ACHN (cell line): ENCODE measurements at places on chromosomes 6 and 20.

DNA sequence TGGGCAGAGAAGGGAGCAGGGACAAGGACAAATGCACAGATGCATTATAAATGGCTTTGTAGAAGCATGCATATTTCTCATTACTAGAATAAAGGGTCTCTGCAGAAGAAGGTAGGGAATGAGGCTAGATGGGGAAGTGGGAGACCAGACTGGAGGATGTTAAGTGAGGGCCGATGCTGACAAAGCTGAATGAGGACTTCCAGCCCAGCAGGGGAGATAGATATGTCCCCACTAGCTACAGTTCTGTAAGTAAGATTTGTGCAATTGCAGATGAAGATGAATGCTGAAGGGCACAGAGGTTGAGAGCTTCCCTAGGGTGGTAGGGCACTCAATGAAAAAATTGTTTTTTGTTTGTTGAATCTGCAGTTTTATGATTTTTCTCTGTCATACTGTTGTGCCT, 16.9 kb downstream of the ADGRG6 start:
- DNase-seq: no peak

DNA sequence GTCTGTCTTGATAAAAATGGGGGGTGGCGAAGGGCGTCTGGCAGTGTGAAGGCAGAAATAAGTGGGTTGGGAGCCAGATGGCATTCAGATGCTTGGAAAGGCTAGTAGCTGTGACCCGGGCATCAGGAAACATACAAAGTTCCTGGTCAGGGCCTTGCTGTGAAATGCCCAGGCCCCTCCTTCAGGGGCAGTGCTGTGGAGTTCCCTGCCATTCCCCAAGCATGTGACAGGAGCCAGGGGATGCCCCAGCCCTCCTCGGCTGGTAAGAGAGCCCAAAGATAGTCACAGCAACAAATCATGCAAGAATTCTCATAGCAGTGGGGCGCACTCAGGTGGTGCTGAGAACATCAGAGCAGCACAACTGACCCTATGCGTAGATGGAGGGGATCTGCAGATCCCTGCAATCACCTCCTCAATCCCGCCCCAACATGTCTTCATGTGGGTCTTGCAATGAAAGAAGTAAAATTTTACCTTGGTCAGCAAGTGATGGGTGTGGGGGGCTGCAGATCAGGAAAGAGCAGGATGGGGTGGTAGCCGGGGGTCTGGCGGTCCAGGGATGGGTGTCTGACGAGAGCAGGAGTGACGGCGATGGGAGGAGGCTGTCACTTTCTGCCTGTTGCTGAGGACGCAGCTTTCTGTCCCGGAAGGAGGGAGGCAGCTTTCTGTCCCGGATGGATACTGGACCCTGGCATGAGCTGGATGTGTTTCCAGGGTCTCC, 39.5 kb downstream of the SLC22A1 start:
- no peak for DNase-seq

DNA sequence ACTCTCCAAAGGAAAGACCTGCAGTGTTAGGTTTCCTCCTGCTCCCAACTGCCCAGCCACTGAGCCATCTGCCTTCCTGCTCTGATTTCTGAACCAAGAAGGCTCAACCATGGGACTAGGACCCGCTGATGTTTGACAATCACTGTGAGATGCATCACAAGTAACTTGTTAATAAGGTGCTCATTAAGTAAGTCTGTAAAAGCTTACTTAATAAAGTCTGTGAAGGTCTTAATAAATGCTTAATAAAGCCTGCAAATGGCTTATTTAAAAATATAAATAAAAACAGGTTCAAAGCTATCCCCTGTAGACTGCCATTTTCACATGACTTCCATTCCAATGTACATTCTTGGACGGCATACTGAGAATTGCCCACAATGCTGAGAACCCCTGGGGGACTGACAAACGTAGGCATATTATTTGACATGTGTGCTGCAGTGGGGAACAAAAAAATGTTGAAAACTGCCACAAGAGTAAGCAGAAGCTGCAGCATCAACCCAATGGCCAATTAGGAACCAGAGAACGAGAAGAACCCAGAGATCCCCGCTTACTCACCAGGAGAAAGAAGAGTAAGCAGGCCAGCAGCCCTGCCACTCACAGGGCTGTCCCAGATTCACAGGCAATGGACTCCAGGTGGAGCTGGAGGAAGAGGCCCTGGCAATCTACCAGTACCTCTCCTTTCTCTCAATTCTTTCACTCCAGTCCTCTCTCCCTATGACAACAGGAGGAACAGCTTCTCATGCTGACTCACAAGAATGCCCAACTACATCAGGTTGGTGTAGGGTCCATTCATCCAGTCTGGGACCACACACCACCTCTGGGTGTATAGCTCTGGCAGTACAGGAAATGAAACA, 19.5 kb downstream of the KIF13A start:
- DNase-seq: no peak

DNA sequence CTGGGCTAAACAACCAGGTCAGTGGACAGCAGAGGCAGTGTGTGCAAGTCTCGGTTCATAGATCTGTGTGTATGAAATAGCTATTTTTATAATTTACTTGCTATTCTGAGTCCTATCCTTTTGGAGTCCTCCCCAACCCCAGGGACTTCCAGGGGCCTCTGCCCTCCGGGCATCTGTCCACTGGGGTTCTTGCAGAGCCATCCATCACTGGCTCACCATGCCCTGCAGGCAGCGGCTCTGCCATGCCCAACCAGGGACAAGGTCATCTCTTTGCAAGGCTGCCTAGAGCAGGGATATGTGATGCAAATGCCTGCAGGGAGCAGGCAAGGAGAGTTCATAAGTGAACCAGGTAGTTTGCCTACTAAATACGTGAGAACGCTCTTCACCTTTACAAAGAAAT, 10.5 kb upstream of the BEND3 start:
- no peak for DNase-seq

- DNase-seq: no peak
Observed at GRCh38 chr6:84835340-84835739, 70.9 kb upstream of the TBX18 start.

DNA sequence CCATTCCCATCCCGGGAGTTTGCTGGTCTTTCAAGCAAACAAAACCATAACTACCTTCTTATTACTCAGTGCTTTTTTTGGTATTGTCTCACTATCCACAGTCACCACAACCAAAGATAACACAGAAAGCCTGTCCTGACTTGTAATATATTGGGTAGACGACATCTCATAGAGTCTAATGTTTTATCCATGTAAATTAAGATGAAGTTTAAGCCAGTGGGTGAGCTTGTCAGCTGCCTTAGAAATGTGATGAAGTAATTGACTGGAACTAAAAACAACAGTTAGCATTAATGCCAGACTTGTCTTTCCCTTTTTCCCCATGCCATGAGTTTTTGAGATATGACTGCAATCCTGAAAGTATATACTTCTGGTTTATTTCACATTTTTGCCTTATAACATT, 282.7 kb upstream of the PRDM1 start:
- DNase-seq: no peak

DNA sequence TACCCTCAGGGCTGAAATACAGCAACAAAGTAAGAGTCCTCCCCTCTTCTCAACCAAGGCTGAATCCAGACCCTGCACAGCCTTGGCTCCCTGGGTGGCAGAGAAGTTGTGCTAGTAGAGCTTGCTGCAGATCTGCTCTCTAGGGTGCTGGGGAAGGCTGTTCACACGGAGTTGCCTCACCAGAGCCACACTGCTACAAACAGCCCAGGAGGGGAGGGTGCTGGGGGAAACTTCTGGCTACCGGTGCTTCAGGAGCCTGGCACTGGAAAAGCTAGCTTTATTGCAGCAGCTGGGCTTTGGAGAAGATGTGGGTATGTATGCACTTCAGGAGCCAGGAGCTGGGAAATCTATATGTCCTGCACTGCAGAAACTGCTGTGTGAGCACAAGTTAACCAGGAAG, 37.6 kb upstream of the SUPT3H start:
- no peak for DNase-seq

- DNase-seq: no peak
Observed at GRCh38 chr6:132135409-132135808, 184.2 kb upstream of the CCN2 start.

- DNase-seq: no peak
Observed at GRCh38 chr6:143775336-143775735, 67.8 kb upstream of the LTV1 start.

- no peak for DNase-seq
Observed at GRCh38 chr6:3516092-3516491, 59.2 kb upstream of the SLC22A23 start.

GRCh38 chr20:49276161-49276960, 1.5 kb downstream of the ZNFX1 start:
- DNase-seq: peak; percentile 75

- no peak for DNase-seq
Observed at GRCh38 chr20:45701873-45702272, at the start of gene WFDC13. TSS of gene WFDC13 (plus strand) at chr20:45702038. CDS start at chr20:45702124, 86 bp downstream.

DNA sequence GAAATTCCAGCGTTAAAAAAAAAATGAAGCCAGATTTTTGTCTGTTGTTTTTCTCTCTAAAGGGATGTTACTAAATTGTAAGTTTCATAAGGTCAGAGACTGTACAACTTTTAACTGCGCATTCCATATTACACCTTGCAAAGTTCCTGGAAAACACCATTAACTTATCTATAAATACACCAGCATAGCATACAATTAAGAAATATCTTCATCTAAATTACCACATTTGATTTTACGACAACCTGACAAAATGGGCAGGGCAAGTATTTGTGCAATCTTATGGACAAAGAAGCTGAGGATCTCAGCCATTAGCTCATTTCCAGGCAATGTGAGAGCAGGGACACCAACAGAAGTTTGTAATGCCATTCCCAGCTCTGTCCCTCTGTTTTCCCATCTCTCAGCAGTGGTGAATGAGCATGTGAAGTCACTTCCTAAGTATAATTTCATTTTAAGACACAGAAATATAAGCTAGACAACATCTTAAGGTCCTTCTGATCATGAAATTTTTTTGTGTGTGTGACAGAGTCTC, 12.9 kb upstream of the GCM1 start:
- no peak for DNase-seq

DNA sequence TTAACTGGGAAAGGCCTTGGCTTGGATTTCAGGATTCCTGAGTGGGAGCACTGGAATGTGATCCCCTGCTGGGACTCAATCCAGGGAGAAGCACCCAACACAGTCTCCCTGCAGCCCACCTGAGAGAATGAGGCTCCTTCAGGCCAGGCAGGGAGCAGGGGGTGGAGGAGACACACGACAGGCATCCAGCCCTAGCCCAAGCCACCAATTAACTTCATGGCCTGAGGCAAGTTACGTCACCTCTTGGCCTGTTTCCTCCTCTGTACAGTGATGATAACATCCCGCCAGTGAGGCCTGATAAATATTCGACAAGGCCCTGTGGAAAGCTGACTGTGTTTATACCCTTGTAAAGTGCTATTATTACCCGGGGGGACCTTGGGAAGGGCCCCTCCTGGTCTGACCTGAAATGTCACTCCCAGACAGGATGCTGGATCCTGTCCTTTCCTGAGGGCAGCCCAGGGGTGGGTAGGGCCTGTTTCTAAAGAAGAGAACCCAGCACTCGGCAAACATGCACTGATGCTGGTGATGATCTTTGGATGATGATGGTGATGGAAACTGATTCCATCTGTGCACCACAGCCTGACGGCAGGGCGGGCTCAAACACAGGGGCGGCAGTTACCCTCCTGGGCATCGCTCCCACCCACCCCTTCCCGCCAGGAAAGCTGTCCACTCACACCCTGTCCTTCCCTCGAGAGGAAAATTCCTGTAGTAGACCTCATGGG, 12.4 kb downstream of the FRS3 start:
- no peak for DNase-seq

DNA sequence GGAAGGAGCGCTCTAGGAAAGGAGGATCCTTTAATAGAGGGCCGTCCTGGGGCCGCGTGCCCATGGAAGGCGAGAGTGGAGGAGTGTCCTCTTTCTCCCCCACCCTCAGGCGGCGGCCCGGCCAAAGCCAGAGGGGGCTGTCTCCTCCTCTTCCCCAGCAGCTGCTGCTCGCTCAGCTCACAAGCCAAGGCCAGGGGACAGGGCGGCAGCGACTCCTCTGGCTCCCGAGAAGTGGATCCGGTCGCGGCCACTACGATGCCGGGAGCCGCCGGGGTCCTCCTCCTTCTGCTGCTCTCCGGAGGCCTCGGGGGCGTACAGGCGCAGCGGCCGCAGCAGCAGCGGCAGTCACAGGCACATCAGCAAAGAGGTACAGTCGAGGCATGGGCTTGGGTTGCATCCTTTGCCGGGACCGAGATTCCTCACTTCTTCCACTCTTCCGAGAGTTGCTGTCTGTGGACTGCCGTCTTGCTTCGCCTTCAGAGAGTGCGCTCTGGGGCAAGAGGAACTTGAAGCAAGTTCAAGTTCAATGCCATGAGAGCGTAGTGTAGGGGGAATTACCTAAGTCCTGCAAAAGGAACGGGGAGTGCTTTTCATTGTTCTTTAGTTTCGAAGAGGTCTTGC, at the start of gene LAMA2:
Gene LAMA2, plus strand, starts transcription at position 148 of the 621 bp plus-strand sequence. Its CDS starts 108 bp downstream, at position 256.
- peak; percentile 34 for DNase-seq

GRCh38 chr6:90364286-90364685, 67.6 kb upstream of the BACH2 start:
- no peak for DNase-seq

DNA sequence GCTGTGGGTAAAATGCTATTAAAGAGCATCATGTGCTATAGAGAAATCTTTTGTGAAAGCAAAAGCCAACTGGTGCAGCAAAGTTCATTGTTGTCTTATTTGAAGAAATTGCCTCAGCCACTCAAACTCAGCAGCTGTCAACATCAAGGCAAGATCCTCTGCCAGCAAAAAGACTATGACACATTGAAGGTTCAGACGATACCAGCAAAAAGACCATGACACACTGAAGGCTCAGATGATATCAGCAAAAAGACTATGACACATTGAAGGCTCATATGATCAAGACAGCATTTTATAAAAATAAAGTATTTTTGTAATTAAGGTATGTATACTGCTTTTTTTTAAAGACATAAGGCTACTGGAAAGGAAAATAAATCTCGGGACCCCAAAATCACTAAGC, 118.4 kb upstream of the RUNX2 start:
- DNase-seq: no peak

GRCh38 chr20:57540890-57541580, 16.1 kb upstream of the CTCFL start:
- DNase-seq: no peak

- no peak for DNase-seq
Observed at GRCh38 chr6:51927450-51927849, 160.0 kb downstream of the PKHD1 start.

GRCh38 chr6:170227521-170227983, 63.3 kb downstream of the DLL1 start:
- peak; percentile 4 for DNase-seq

DNA sequence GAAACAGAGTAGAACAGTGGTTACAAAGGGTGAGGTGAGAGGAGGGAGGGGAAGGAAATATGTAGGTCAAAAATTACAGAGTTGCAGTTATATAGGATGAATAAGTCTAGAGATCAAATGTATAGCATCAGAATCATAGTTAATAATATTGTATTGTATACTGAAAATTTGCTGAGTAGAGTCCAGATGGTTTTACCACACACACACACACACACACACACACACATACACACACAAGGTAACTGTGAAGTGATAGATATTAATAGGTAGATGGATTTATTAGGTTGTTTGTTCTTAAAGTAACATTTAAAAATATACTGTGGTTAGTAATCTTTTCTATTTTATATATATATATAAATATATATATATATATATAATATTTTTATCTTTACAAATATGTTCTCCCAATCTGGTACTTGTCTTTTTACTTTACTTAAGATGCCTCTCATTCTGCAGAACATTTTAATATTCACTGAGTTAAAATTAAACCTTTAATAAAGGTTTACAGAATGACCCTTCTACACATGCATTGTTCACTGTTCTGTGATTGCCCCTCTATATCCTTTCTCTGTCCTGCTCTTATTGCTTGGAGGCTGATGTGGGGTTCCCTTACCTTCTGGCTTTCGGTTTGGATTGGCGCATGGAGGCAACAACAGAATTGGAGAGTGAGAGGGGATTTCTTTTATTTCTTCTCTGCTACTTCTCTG, 408 bp downstream of the PTCHD4 start:
- no peak for DNase-seq
